ENCODE measurements at places on chromosomes 16 and 17.
A peak's percentile ranks its signal among the peaks of the same experiment; 100 is the strongest.

DNA sequence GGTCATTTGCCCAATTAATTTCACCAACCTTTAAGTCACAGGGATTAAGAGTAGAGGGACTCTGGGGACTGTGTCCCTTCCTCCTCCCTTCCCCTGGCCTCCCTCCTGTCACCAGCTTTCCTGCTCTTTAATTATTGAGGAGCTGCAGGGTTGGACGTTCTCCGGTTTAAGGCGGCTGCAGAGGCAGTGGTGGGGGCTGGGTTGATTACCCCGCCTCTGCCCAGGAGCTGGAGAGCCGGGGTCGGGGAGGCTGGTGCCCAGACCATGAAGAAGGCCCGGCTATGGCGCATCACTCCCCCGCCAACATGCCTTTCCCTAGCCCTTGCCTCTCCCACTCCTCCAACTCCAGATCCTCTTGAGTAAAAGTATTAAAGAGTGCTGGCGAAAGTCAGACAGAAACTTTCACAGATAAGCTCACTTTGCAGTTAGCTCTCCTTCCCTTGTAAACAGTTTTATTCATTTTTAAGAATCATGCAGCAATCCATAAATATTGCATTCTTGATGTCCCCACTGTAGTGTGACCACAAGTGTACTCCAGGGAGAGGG, 1.1 kb upstream of the FOXJ1 start:
- DNase-seq: no peak

DNA sequence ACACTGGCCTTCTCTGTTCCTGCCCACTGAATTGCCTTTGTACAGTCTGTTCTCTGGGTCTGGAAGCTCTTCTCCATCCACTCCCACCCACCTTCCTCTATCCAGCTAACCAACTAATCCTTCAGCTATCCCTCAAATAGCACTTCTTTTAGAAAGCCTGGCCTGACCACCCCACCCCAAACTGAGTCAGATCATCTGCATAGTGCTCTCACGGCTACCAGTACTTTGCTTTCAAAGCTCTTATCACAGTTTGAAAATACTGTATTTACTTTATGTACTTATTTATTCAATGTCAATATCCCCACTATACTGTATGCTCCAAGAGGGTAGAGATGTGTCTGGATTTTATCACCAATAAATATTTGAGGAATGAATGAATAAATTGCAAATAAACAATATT, 4.5 kb upstream of the CLDN7 start:
- DNase-seq: no peak

DNA sequence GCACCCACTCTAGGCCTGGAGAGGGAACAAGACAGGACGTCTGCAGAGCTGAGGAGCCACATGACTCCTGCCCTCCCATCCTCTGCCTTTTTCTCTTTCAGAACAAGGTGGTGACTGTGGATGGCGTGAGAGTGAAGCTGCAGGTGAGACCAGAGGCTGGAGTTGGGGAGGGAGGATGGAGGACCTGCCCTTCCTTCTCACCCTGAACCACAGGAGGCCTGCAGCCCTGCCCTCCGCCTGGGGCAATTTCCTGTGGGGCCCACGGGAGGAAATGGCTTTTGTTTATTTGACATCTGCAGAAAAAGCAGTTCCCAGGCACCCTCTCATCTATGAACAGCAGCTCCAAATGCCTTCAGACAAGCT, 5.1 kb downstream of the RAB37 start:
- DNase-seq: peak; percentile 60

GRCh38 chr17:66304304-66305174, 2.1 kb downstream of the PRKCA start:
- DNase-seq: peak; percentile 22

GRCh38 chr17:79977161-79977631, 58.5 kb downstream of the TBC1D16 start:
- no peak for DNase-seq

GRCh38 chr17:29835435-29836351, 94.3 kb downstream of the SSH2 start:
- no peak for DNase-seq

DNA sequence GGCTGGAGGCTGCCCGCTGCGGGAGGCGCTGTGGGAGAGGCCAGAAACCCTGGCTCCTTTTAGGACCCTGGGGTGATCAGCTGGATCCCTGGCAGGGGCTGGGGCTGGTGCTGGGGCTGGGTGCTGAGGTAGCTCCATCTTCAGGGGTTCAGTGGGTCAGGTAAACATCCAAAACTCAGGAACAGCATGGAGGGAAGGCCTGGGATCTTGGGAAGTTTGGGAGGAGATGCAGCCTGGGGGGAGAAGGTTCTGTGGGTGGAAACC, 21.0 kb downstream of the ADGRG5 start:
- DNase-seq: no peak

- DNase-seq: no peak
These were observed 23.0 kb downstream of the DUS2 start for GRCh38 chr16:68046106-68046505.

- no peak for DNase-seq
These were observed 22.6 kb downstream of the SLC5A10 start for GRCh38 chr17:18974407-18975149.

- no peak for DNase-seq
These were observed 21.6 kb downstream of the C17orf58 start for GRCh38 chr17:67974598-67975066.

DNA sequence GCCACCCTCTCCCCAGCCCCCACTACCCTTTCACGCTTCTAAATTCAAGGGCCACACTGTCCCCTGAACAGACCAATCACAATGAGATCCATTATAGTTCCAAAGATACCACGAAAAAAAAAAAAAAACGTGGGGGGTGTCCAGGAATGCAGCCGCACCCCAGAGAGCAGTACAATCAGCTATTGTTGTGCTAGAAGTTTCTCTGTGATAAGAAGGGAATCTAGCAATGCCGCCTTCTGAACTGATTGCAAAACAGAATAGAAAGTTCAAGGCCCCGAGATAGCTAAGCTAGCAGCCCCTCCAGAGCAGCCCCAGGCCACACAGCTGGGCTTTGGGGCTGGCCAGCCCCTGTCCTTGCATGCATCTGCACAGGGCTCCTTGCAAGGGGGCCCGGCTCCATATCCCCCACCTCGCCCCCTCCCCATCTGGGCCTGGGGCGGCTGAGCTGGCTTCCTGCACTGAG, 86.9 kb upstream of the CBX4 start:
- no peak for DNase-seq

- no peak for DNase-seq
These were observed 58.3 kb downstream of the NKD1 start for GRCh38 chr16:50606431-50607050.

- DNase-seq: no peak
These were observed 45.2 kb upstream of the STAC2 start for GRCh38 chr17:39270923-39271322.

- DNase-seq: no peak
These were observed 9.0 kb downstream of the GGA2 start for GRCh38 chr16:23501291-23501690.

GRCh38 chr16:48013491-48013901, 142.3 kb downstream of the ABCC12 start:
- no peak for DNase-seq

DNA sequence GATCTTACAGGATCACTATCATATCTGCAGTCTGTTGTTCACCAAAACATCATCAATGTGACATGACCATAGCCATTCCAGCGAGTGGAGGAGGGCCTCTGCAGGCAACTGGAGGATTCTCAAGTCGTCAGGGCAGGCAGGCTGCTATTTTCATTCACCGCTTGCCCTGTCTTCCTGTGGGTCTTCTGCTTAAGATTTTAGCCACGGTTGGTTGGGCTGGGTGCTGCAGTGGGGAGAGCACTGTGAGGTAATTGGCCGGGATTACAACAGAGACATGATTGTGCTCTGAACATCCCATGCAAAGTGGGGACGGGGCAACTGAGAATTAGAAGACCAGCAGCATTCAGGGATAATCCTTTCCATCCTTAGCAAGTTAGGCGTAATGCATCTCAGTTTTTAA, 245.9 kb downstream of the CPPED1 start:
- no peak for DNase-seq

DNA sequence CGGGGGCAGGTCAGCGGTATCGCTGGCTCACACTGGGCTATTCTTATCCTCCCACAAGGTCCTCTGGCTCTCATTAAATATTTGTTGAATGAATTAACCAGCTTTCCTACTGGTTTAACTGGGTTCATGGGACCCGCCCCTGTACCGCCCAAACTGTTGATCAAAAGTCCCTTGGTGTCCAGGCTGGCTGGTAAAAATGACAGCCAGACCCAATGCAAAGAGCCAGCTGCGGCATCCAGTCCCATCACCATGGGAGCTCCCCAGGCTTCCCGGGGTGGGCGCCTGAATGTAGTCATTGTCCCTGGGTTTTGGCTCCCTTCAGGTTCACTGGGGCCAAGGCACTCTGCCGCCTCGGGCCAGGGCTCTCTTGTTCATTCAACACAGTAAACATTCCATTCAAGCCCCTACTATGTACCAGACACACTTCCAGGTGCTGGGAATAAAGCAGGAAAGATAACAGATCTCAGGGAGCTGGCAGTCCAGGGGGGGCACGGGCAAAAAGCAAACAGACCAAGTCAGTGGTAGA, 11.7 kb upstream of the ATP2C2 start:
- no peak for DNase-seq

DNA sequence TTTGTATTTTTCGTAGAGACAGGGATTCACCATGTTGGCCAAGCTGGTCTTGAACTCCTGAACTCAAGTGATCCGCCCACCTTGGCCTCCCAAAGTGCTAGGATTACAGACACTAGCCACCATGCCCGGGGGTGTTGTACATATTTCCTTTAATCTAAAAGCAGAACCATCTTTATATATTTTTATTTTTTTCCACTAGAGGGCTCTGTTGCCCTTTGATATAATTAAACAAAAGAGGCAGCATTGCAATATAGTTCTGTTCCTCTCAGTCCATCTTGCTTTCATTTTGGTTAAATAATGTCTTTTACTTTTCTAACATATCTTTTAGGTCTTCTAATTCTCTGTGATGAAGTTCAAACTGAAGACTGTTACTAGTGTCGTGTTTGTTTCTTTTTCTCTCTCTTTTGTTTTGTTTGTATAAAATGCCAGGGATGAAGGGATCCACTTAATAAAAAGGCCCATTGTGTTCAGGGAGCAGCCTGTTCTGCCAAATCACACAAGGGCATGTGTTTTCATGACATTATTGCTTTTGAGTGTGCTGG, 23.4 kb downstream of the WWOX start:
- DNase-seq: peak; percentile 50

GRCh38 chr16:68406458-68407152, 41.7 kb downstream of the SMPD3 start:
- no peak for DNase-seq

DNA sequence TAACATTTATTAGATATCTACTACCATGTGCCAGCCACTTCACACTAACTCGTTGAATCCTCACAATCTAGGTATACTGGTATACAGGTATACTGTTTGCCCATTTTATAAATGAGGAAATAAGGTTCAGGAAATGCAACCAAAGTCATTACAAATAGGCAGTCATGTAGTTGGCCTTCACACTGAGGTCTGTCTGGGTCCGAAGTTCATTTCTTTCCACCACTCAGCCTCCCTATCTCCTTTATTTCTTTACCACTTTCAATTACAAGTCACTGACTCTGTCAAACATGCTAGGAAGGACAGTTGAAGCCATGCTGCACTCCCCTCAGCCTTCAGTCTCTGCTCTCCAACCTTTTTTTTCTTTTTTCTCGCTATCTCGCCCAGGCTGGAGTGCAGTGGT, 20.7 kb upstream of the SIAH1 start:
- no peak for DNase-seq

- DNase-seq: no peak
These were observed 44.2 kb upstream of the HNF1B start for GRCh38 chr17:37789021-37789565.

- DNase-seq: no peak
These were observed 195.2 kb downstream of the MAP2K6 start for GRCh38 chr17:69609473-69610305.

- no peak for DNase-seq
These were observed 35.2 kb downstream of the ANKRD11 start for GRCh38 chr16:89455178-89455577.

DNA sequence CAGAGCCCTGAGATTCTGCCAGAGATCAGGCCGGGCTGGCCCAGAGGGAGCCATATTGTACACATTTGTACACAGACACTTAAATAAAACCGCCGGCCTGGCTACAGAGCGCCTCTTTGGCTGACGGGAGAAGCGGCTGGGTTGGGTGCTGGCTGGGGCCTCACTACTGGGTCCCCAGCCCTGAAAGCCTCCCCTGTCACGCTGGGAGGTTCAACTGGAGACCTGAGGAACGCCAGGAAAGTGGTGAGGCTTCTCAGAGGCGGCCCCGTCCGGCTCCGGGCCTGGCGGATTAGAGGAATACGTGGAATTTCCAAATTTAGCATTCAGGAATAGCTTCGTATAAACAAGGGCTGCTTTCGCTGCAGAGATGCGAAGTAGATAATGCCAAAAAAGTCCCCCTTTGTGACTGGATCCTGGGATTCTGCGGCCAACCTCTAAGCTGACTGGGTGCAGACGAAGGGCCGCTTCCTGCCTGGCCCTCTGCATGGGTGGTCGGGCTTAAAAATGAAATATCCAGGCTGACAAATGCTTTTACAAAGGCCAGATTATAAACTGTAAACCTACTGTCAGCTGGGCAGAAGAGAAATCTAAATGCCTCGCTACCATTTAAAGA, 252.4 kb downstream of the IRF8 start:
- no peak for DNase-seq

DNA sequence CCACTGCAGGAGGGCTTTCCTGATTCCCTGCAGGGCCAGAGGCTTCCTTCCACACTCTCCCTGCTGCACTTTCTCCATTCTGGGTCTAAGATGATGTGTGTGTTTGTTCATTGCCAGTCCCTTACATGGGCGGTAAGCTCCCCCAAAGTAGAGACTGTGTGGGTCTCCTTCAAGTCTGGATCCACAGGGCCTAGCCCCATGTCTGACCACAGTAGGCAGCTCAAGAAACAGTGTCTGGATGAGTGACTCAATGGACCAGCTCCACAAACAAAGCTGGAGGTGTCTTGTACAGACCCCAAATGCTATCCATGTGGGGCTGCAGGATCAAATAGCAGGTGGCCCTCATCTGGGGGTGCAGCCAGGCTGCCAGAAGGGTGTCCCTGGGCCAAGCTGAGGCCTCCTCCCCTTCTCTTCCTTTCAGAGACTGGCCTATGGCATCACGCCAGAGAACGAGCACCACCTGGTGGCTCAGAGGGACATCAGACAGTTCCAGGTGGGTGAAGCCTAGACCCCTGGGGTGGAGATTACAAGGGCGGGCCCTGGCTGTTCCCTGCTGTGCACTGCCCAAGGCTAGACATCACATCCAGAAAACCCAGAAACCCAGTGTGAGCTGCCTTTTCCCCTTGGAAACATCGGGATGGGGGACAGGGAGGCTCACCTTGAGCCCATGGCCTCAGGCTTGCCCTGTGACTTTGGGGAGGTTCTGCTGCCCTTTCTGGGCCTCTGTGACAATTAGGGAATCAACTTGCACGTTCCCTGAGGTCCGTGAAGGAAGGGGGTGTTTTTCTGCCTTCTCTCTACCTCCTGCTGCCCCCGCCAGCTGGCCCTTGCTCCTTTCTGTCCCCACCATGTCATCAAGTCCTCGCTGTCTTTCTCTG, 45.9 kb downstream of the SLC6A2 start:
- no peak for DNase-seq
